ENCODE measurements at places on chromosomes 5 and 9. TPM values are rescaled to one million over a fixed set of nuclear protein-coding genes. Genes with fewer than 3 reads are reported as not detected.

Gene ARHGEF28
- 0.27 TPM for total RNA-seq

- no peak overlapping the region for H3K4me3 ChIP-seq
- H3K27me3 ChIP-seq = no peaks in the 10 kb centered on the region
- H3K36me3 ChIP-seq = no peaks in the 10 kb centered on the region
Observed at GRCh38 chr5:44189255-44189654, 200.0 kb downstream of the FGF10 start.

Gene PRR16
- total RNA-seq = not detected

DNA sequence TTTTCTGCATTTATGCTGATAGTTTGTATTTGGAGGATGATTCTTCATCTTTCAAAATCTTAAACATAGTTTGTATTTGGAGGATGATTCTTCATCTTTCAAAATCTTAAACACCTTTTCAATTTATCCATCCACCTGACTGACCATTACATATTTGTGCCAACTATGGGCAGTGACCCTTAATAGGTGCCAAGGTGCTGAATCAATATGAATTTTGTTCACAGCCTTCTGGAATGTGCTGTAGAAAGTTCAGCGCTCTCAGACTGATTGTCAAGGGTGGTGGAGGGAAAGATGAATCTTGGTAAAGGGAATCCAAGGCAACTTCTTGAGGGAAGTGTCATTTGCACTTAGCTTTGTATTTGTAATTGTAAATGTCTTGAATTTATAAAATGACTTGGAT is 18.1 kb downstream of the ZNF618 start:
- H3K36me3 ChIP-seq = no peaks in the 10 kb centered on the region
- no peak overlapping the region for H3K4me3 ChIP-seq
- DNase-seq = no peak
- H3K4me1 ChIP-seq = no peaks in the 10 kb centered on the region
- no peak overlapping the region for H3K27ac ChIP-seq

GRCh38 chr9:138080979-138081378 is 203.4 kb downstream of the CACNA1B start:
- H3K27me3 ChIP-seq = no peaks in the 10 kb centered on the region
- H3K4me1 ChIP-seq = no peaks in the 10 kb centered on the region
- no peak overlapping the region for H3K27ac ChIP-seq
- DNase-seq = no peak
- no peak overlapping the region for H3K4me3 ChIP-seq

- H3K27me3 ChIP-seq = no peaks in the 10 kb centered on the region
- H3K4me3 ChIP-seq = no peak overlapping the region
- no peak overlapping the region for H3K27ac ChIP-seq
Observed at GRCh38 chr5:168697034-168697720, 118.0 kb upstream of the PANK3 start.

Gene LHX3
- total RNA-seq = not detected

Gene MYOZ3
- not detected for total RNA-seq

- H3K27ac ChIP-seq = no peak overlapping the region
- no peaks in the 10 kb centered on the region for H3K27me3 ChIP-seq
- no peaks in the 10 kb centered on the region for H3K4me1 ChIP-seq
- no peak for DNase-seq
- no peaks in the 10 kb centered on the region for H3K36me3 ChIP-seq
Observed at GRCh38 chr9:70791936-70792335, 329.5 kb downstream of the TRPM3 start.

GRCh38 chr5:52148679-52149078 is 639.0 kb upstream of the ITGA1 start:
- H3K4me3 ChIP-seq = no peak overlapping the region
- no peak overlapping the region for H3K27ac ChIP-seq

Data from CD8-positive, alpha-beta memory T cell (primary cell).